GDM1 (cell line): ENCODE measurements at places on chromosomes 1 and 21.

- DNase-seq = no peak
Observed at GRCh38 chr1:238073991-238074390, 183.3 kb upstream of the ZP4 start.

- no peak for DNase-seq
Observed at GRCh38 chr1:241424480-241424971, 67.5 kb upstream of the RGS7 start.

DNA sequence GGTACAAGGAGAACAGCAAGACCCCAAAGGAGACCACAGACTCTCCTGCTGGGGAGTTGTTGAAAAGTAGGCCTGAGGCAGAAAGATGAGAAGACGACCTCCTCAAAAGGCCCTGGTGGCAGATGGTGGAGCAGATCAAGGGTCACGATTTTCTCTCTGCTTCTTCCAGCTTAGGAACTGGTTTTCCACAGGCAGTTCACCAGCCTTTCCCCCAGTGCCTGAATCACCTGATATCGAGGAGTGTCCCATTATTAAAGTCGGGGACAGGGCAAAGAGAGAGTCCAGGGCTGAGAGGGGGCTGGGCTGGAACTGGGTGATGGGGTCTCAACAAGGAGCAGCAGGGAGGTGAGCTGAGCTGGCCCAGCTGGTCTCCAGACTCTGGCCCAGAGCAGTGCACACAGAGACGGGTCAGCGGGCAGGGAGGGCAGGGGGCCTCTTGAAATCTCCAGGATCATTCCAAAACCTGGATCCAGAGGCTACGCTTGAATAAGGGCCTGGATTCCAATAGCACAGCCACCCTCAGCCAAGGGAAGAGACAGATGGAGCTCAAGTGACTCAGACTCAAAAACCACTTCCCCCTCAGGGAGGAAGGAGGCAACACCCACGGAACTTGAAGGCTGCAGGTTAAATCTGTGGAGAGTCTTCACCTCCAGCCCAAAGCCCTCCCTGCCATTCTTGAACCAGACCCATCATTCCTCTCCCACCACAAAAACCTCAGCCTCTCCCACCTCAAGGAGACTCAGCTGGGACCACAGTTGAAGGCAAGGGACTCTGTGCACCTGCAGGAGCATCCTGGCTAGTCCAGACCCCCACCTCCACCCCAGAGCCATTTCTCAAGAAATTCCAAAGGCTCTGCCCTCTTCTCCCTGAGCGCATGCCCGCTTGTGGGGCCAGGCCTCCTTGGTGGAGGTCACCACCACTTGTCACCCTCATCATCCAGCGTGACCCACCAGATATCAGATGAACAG is at the start of gene S100A5:
S100A5 (minus strand) TSS at position 541 of the 968 bp plus-strand sequence. CDS start 743 bp downstream, outside the sequence.
- peak; percentile 63 for DNase-seq

GRCh38 chr1:227449741-227450441 is 113.5 kb upstream of the ZNF678 start:
- no peak for DNase-seq

DNA sequence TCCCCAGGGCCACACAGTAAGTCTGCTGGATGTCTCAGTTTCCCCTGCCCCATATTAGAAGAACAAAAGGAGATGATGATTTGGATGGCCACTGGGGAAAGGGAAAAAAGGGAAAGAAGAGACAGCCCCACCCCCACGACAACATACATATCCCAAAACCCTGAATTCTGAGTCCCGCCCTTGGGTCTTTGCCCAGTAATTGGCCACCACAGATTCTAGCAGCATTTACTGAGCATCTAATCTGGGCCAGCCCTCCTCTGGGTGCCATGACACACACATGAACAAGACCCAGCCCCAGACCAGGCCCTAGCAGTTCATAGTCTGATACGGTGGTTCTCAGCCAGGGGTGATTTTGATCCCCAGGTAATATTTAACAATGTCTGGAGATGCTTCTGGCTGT is 5.2 kb upstream of the TTC4 start:
- DNase-seq = no peak

DNA sequence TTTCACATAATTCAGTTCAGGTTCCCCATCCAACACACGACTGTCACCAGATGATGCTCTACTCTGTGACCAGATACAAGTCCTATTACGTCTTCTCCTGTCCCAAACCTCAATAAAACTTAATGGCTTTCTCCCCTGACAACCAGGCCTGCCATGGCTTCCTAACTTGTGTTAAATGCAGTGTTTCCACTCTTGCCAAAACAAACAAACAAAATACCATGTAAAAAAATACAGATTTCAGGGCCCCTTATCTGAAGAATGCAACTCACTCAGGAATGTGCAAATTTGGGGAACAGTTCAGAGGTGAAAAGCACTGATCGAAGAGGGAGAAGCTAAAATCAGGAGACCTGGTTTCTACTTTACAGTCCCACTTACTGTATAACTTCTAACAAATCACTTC is 863 bp upstream of the NUF2 start:
- DNase-seq = no peak

DNA sequence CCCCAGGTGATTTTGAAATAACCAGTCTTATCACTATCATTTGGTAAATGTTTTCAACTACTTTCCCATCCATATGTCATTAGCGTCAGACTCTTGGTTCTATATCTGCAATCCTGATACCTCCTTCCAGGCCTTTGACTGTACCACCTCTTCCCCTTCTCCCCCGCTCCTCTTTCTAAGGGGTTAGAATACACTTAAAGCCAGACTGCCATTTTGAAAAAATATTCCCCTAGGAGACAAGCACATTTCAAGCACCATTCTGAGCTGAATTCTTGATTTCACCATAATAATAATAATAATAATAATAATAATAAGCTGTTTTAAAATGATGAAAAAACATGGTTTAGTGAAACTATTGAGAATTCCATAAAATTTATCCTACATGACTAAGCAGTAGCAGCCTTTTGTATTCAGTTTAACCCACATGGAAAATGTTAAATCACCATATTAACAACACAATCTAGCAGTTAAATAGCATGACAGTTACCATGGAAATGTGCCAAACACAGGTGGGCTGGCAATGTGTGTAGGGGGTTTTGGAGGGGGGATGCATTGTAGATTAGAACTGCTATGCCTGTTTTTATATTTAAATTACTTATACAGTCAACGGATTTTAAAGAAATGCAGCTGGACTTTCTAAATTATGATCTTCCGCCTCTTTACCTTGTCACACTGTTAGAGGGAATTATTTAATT is 480.2 kb upstream of the DEPDC1 start:
- DNase-seq = no peak

- no peak for DNase-seq
Observed at GRCh38 chr1:5374192-5374591, 618.0 kb downstream of the NPHP4 start.

- no peak for DNase-seq
Observed at GRCh38 chr1:205616563-205617293, 15.1 kb downstream of the ELK4 start.

DNA sequence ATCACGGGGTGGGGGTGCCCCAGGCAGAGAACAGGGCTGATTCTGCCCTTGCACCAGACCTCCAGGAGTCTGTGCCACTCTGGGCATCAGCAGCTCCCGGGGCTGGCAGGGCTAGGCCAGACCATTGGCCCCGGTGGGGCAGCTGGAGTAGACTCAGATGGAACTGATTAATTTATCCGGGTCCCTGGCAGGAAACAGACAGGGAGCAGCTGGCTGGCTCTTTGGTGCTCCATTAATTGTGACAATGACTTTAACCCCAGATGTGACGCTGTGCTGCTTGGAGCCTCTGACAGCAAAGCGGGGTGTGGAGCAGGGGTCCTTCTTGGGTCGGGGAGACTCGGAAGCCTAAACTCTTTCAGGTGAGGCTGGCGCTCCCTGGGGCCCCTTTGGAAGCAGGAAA is 9.5 kb downstream of the EPHA8 start:
- DNase-seq = no peak

GRCh38 chr1:183836598-183836997 is 31.7 kb downstream of the RGL1 start:
- no peak for DNase-seq

GRCh38 chr21:33848249-33848953 is 67.2 kb downstream of the ATP5PO start:
- DNase-seq = no peak

GRCh38 chr1:211415700-211416099 is 76.3 kb downstream of the RD3 start:
- DNase-seq = no peak

GRCh38 chr1:197837911-197838310 is 62.6 kb upstream of the DENND1B start:
- DNase-seq = no peak

DNA sequence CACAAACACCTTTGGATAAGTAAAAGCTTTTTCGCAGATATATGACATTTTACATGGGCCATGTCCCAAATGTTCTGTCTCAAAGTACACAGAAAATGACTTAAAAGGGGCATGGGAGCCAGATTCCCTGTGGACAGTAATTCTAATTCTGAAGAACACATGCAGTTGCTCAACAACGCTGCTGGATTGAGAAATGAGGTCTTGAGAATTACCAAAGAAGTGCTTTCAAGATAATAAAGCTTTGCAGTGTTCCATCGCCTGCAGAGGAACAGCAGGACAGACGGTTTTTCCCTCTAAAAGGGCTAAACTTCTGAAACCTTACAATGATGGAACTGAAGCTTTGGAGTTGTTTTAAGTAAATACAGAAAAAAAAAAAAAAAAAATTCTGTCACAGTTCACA is 55.3 kb upstream of the HSPA13 start:
- DNase-seq = no peak

- no peak for DNase-seq
Observed at GRCh38 chr1:239293350-239294110, 92.8 kb upstream of the CHRM3 start.

DNA sequence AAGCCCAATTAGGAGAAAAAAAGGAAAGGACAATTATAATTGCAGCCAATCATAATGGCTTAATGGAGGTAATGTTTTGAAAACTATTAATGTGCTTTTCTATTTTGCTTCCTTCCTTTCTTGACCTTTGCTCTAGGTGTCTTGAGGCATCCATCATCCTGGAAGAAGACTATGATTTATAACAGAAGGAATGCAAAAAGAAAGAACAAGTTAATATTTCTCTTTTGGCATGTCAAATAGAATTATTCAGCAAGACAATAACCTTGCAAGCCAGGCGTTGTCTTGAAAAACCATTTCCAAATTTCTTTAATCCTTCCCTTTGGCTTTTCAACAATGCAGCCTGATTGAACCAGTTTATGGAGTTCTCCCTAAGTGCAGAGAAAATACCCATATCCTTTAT is 107.7 kb upstream of the USP24 start:
- no peak for DNase-seq

DNA sequence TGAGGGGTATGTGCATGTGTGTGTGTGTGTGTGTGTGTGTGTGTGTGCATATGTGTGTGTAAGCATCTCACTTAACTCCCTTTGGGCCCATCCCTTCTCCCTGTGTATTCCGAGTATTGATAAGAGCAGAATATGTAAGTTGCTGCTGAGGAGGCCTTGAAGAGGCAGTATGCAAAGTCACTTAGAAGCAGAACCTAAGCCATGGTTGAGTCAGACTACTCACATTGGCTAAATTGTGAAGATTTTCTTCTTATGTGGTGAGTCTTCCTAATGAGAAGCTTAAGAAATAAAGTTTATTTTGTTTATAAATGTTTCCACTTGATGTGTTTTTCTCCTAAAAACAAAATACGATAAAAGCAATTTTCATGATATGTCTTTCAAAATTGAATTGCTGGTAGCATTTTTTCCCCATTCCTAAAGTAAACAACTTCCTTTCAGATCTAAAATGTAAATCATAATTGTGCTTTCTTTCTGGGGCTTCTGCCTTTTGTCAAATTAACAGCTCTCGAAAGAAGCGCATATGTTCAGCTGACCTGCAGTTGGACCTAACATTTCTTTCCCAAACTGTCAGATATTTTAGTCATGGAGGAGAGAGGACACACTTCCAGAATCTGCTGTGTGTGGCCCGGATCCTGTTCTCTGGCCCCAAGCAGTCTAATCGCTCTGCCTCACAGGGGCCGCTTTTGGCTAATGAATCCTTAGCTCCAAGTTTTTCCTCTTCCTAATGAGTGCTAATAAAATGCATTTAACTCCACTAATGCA is 284.0 kb downstream of the DUSP10 start:
- DNase-seq = no peak

DNA sequence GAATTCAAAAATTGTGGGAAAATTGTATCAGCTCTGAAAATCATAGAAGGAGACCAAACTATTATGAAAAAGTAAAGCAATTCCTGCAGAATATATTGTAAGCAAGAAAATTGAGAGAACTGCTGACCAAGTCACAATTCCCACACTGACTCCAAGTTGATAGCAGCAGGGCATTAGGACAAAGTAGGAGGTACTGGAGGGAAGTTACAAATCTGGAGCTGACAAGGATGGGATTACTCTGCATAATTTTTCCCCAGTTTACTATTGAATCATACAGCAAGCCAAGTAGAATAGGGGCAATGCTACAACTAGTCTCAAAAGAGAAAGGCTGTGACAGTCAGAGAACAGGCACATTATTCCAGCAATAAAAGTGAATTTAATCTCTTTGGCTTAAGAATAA is 161.3 kb upstream of the USP25 start:
- no peak for DNase-seq

DNA sequence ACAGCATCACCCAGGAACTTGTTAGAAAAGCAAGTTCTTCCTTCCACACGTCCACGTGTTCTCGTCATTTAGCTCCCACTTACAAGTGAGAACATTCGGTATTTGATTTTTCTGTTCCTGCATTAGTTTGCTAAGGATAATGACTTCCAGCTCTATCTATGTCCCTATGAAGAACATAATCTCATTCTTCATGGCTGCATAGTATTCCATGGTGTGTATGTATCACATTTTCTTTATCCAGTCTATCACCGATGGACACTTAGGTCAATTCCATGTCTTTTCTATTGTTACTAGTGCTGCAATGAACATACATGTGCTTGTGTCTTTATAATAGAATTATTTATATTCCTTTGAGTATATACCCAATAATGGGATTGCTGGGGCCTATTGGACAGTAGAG is 368.7 kb upstream of the RUNX1 start:
- no peak for DNase-seq

DNA sequence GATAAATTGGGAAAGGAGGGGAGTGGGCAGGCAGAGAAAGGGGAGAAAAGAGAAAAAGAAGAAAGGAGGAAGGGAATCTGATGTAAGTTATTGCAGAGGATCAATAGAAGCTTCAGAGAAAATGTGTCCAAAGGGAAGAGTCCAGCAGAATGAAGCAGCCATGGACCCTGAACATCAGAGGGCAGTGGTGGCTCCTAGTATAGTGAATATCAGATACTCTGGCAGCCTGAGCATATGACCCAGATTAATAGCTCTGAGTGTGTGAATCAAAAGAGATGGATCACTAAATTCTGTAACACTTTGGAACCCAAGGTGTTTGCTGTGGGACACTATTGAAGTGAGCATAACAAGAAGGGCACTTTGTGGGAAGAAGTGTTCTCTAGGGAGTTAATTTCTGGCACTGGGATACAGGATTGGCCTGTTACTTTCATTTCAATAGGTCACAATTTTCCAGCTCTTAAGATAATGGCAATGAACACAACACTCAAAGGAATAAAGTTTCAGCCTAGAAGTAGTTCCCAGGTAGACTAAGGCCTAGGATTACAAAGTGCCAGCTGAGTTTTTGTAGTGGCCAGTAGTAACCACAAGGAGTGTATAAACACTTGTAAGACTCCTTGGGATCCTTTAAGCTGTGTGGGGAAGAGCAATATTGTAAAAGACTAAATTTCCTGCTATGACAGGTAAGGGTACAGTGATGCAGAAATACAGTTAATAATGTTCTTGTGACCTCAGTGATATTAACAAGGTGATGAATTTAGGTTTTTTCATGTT is 164.5 kb upstream of the BEND5 start:
- no peak for DNase-seq
